Mammary microvascular endothelial cell (primary cell): ENCODE measurements at places on chromosomes 5 and 9. TPM values are rescaled to one million over a fixed set of nuclear protein-coding genes. Genes with fewer than 3 reads are reported as not detected.

The PRRX2 gene
- total RNA-seq: 0.20 and 0.40 TPM in 2 replicates

The FGFR4 gene
- 1.7 and 2.3 TPM in 2 replicates for total RNA-seq

The PCDHAC1 gene
- not detected in 2 replicates for total RNA-seq

The LVRN gene
- total RNA-seq: not detected in 2 replicates

The PCDHGB1 gene
- 0.44 and 0.60 TPM in 2 replicates for total RNA-seq

The ADAMTS16 gene
- total RNA-seq: not detected in 2 replicates

The LCN9 gene
- total RNA-seq: not detected in 2 replicates

The C5orf34 gene
- total RNA-seq: 4.3 and 5.2 TPM in 2 replicates

The SLC27A6 gene
- total RNA-seq: not detected in 2 replicates

The C8G gene
- total RNA-seq: 0.20 and 0.84 TPM in 2 replicates
